ENCODE measurements at places on chromosomes 2 and 18.

DNA sequence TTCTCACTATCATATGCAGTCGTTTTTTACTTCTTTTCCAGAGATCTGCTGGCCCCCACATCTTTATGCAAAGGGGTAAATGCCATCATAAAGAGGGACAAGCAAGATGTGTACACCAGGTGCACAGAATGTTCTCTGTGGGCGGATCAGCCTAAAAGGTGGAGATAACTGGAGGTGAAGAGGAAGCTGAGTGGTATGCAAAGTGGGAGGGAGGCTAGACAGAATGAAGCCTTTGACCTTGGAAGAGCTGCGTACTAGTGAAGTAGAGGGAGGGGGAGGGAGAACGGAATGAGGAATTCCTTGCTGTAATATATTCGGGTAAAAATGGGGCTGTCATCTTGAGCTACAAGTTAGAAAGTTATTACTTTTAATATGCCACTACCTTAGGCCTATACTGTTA lies 287.5 kb upstream of the VRK2 start:
- no peak for DNase-seq

- DNase-seq, result no peak
These were observed 34.0 kb upstream of the GPR55 start for GRCh38 chr2:230958820-230959756.

- no peak for DNase-seq
These were observed 169.2 kb downstream of the TRIM43 start for GRCh38 chr2:95760806-95761525.

GRCh38 chr2:111975053-111975552 lies 76.7 kb downstream of the MERTK start:
- no peak for DNase-seq

DNA sequence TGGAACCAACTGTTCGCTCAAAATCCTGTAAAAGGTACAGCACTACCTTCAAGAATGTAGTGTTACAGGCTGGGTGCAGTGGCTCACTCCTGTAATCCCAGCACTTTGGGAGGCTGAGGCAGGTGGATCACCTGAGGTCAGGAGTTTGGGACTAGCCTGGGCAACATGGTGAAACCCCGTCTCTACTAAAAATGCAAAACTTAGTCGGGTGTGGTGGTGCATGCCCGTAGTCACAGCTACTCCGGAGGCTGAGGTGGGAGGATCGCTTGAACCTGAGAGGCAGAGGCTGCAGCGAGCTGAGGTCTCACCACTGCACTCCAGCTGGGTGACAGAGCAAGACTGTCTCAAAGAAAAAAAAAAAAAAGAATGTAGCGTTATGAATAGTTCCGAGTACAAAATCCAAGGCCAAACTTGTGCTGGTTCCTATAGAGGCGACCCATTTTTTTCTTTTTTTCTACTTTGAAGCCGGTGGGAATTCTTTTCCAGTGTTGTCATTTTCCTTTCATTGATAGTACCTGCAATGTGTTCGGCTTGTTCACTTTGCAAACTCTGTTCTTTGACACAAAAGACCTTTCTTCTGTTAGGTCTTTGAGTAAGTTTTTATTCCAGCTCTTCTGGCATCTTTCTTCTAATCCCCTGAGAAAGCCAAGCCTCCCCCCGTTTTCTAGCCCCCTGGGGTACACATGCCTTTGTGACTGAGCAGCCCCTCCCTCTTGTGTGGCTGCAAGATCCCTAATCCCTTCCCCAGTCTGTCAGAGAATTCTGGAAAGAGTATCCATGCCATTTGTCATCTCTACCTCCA lies 25.1 kb downstream of the INPP5D start:
- no peak for DNase-seq

DNA sequence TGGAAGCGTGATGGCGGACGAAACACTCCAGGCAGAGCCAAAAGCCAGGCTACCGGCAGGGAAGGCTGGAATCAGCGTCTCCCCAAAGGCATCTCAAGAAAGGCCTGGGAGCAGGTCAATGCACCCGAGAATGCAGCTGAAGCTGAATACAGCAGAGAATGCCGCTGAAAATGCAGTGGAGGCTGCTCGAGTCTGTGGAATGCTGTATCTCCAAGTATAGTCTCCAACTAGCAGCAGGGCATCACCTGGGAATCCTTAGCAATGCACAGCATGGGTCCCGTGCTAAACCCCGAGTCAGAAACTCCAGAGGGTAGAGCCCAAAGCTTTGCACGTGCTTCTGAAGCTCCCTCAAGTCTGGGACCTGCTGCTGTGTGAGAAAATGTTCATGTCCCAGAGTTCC lies 191.1 kb upstream of the ALKAL2 start:
- DNase-seq, result no peak

DNA sequence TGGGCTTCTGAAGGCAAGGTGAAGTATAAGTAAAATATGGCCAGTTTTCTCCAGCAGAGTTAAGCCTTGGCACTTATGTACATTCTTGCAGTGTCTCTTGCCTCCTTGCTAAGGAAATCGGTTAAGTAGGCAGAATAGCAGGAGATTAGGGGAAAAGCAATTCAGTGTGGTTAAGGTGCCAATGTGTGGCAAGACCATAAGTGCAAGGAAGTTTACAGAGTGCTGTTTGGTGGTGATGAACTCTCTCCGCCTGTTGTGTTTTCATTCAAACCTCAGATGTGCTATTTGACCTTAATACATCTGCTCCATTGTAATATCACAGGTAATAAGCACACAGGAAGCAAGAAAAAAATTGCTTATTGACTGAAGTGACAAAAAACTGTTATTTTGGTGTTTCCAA lies 156.1 kb downstream of the MGAT5 start:
- DNase-seq, result no peak

DNA sequence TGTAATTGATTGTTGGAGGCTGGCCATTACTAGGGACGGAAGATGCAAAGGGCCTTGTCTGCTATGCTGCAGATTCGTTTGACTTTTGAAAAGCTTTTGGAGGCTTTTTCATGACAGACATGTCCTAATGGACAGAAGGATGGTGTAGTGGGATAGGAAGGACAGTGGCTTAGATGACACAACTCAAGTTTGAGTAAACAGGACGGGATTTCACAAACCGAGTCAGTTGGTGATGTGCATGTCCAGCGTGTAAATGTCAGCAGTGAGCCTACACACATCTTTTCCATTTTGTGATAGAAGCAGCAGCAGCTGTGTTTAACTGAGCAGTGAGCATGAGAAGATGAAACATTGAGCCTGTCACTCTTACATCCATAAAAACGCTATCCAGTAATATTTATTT lies 76.0 kb downstream of the NCK2 start:
- no peak for DNase-seq

DNA sequence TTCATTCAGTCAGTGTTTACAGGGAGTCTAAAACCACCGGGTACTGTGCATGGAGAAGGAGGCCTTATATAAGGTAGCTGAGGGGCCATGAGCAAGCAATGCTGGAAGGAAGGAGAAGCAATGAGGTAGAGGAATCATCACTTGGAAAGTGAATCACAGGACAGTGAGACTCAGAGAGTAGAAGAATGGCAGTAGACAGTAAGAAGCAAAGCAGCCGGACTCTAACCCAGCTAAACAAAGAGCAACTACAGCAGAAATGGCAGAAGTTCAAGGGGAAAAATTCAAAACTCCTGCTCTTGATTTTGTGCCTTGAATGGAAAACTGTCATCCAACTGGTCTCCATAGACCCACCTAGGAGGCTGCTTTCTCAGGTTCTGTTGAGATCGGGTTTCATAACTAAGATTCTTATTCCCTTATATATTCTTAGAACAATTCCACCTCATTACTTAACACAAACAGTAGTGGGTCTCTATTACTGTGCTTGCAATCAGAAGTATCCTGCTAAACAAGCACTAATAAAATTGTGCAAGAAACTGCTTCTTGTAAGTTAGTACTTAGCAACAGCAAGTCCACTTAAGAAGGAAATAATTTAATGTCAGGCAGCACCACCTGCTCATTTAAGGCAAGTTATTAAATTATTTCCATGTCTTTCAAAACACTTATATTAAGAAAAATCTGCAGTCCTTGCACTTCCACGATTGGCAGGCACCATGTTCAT lies 68.0 kb downstream of the RBMS1 start:
- no peak for DNase-seq

DNA sequence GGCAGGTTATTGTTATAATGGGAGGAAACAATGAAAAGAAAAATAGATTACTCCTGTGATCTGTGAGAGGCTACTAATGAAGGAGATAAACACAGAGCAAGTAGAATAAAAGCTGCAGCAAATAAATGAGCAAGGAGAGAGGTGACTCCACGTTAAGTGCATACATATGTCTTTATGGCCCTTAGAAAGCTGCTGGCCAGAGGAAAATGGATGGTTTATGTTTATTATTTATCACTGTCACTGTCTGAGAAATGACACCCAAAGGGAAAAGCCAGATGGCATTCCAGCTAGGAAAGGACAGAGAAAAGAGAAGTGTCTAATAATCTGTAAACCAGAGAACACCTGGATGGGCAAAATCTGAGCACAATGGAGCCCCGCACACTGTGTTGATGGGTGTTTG lies 122.9 kb upstream of the DDX18 start:
- DNase-seq, result no peak

Data from activated T-cell treated with anti-CD3 and anti-CD28 coated beads for 48 hours (primary cell).